ENCODE measurements at places on chromosomes 2 and 18.

- DNase-seq: no peak
These were observed 13.8 kb upstream of the DES start for GRCh38 chr2:219404291-219404910.

DNA sequence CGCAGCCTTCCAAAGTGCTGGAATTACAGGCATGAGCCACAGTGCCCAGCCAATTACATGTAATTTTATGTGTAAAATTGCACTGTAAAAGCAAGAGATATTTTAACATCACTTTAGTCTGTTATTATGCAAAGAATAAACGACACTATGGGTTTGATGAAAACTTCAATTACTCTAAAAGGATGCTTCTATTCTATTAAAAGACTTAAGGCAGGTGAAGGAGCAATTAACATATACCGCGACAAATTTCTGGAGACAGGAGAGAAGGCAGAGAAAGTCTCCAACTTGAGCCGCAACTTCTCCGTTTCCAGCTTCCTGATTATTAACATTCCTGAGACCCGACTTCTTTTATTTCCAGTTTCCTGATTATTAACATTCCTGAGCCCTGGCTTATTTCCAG lies 53.7 kb downstream of the FAM210A start:
- no peak for DNase-seq

DNA sequence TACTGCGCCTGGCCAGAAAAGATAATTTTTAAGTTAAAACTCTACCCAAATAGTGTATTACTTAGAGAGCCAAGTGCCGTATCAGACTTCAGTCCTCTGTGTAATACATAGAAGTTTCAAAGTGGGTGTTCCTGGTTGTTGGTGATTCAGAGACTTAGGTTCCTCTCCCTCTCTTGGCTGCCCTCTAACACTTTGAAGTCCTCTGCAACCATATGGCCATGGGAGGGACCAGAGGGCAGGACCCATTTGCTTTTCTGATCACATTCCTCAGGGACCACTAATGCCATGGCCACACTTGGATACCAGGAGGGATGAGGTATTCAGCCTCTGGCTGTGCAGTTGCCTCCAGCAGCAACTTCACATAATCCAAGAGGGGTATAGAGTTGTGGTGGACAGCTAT lies 131.5 kb downstream of the CAPN13 start:
- DNase-seq: no peak

DNA sequence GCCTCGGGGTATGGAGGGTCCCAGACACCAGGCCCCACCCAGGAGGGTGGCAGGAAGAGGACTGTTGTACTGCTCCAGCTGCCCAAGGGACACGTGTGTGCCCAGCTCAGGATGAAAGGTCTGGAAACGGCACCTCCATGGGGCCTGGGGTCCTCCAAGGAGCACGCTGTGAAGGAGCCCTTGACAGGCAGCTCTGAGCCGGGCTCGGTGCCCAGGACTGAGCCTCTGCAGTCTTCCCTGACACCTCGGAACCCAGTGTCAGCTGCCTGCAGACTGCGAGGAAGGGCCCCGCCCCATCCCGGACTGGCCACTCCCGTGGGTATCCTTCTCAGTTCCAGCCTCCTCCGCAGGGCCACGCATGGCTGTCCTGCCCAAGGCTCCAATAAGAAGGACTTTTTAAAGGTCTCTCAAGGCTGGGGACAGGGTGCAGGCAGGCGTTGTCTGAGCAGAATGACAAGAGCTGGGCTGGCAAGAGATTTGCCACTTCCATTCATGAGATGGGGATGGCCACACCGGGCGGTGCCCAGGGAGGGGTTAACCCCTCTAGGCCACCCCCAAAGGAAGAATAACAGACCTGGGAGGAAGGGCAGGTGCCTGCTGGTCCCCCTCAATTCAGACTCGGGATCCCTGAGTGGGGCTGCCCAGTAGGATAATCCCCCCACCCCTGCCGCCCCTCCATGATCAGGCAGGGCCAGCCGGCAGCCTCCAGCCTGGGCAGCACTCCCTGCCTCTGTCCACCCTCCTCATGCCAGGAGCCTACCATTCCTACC lies 8.9 kb downstream of the ECEL1 start:
- no peak for DNase-seq

DNA sequence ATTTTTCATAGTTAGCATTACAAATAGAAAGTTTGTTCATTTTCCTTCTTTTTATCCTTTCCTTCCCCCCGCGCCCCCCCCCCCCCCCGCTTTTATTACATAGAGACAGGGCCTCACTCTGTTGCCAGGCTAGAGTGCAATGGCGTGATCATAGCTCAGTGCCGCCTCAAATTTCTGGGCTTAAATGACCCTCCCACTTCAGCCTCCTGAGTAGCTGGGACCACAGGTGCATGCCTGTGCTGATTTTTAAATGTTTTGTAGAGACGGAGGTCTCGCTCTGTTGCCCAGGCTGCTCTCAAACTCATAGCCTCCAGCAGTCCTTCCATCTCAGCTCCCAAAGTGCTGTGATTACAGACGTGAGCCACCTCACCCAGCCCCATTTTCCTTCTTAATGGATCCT lies 91.2 kb upstream of the ALPP start:
- no peak for DNase-seq

- DNase-seq: peak; percentile 22
These were observed 11.9 kb upstream of the AGFG1 start for GRCh38 chr2:227460070-227460485.

DNA sequence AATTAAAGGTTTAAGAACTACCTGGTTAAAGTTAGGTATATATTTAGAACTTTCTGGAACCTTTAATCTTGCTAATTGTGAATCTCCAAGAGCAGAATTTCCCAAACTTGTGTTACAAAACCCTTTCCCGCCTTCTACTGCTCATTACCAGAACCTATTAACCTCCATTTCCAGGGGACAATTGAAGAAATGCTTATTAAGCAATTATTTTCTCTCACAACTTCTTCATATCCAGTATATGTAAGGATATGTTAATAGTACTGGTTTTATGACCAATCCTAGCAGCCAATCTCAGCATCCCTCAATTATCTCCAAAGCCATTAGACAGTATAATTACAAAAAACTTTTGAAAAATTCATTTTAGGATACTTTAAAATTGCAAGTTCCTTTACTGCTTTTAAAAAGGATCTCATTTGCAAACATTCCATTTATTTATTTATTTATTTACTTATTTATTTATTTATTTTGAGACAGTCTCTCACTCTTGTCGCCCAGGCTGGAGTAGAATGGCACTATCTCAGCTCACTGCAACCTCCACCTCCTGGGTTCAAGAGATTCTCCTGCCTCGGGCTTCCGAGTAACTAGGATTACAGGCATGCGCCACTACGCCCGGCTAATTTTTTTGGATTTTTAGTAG lies 3.7 kb downstream of the GFPT1 start:
- DNase-seq: no peak

DNA sequence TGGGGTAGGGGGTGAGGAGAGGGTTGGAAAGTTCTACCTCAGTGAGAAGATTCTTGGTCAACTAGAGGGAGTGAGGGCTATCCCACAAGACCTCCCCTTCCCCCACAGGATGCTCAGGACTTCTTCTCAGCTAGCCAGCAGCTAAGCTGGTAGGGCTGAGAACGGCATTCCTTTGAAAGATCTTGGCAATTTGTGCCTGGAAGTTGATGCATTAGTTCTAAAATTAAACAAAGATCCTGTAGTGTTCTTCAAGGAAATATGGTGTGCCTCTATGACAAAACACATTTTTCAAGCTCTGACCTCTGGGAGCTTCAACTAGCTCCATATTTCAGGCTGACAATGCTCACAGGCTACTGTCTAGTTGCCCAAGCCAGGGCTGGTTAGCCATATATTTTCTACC lies 2.3 kb downstream of the LYPD1 start:
- DNase-seq: no peak

DNA sequence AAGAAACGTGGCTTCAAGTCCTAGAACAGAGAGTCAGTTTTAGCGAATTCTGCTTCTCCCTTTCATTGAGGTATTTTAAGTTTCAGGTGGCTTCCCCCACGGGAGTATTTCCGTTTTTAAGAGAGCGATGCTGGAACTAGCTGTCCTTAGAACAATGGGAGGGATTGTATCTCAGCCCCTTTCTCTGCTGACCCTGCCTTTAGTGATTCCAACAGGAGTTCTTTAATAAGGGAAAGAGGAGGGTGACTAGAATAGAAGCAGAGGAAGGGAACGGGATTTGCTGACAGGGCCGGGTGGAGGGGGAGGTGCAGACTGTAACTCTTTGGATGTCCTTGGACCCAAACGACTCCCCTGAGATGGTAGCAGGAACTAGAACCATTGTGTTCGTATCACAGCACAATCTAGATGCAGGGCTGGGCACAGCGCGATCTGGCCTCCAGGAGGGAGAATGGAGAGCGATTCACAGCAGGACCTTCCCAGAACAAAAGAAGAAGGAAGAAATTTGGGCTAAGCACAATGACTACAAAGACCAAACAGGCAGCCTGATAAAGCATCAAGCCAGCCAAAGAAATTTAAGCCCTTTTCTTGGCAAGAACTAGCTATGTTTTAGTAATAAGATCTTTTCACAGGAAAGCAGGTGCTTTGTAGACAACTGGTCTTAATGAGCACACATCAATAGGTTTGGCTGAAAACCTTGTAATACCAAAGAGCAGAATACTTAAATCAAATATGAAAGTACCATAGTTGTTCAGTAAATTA lies 15.8 kb upstream of the RTTN start:
- DNase-seq: no peak

- DNase-seq: peak; percentile 54
These were observed 89.5 kb downstream of the ZFP36L2 start for GRCh38 chr2:43136876-43137275.

Measured in activated T-helper 1 cell treated with anti-CD3 and anti-CD28 coated beads, Interleukin-2, amount 50 U/mL, for 16 hours (primary cell).